ENCODE measurements at places on chromosomes 2 and 18.

DNA sequence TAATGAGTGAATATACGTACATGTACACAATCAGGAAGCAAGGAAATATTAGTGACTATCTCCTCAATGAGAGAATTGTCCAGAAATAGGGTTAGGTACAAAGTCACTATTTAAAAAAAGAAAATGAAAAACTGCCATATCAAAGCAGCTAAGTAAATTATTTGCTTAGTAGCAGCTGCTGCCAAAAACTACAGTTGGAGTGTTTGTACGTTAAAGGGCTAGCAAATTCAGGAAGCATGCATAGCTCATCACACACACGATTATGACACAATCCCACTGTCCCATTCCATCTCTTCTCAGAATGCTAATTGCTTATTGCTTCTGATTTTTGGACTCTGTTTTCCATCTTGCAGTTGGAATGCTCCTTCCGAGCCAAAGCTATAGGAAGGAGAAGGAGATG, 2012.5 kb upstream of the LRRTM1 start:
- DNase-seq = no peak

DNA sequence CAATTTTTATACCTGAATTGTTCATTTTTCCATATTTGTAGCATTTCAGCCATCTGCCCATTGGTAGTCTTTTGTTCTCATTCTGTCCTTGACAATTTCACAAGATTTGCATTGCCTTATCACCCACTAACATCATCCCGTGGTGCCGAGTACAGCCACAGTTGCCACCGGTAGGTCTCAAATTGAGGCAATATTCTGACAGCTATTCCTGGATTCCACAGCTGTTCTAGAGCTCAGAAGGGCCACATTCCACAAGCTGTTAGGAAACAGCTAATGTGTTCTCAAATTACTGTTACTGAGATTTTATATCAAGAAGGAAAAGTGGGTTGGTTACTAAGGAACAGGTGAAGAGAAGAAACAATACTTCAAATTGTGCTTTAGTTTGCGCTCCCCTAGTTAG, 178.8 kb downstream of the RPRM start:
- DNase-seq = no peak

DNA sequence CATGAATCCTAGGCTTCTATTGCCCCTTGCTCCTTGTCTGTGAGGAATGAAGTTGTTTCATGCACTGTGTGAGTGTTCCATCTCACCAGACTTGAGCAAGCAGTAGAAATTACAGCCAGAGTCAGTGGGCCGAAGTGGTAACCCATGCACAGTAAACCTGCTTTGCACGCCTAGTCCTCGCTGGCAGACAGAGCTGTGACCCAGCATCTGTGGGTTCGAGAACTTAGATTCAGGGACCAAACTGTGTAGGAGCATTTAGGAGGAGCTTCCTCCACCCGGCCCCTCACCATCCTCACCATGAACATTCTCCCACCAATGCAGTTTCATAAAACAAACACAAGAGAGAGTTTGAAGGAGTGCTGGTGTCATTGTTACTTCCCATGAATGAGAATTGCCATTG, 21.6 kb upstream of the TEX51 start:
- no peak for DNase-seq

GRCh38 chr2:235690809-235691450, 197.1 kb downstream of the AGAP1 start:
- DNase-seq = no peak

DNA sequence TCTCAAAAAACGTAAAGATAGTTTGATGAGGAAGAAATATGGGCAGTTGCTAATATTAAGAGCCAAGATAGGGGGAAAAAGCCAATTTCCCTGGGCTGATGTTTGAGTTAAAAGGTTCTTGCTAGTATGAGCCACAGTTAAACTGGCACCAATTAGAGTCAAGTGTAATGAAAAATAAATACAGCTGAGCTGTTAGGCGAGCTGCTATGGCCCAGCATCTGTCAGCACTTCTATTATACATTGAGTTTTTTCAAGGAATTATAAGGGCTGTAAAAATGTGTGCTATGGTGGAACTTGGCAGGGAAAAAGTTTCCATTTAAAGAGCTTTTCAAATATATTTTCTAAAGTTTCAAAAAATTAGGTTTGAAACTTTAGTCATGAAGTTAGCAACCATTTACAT, 279.6 kb downstream of the CYRIA start:
- DNase-seq = no peak

DNA sequence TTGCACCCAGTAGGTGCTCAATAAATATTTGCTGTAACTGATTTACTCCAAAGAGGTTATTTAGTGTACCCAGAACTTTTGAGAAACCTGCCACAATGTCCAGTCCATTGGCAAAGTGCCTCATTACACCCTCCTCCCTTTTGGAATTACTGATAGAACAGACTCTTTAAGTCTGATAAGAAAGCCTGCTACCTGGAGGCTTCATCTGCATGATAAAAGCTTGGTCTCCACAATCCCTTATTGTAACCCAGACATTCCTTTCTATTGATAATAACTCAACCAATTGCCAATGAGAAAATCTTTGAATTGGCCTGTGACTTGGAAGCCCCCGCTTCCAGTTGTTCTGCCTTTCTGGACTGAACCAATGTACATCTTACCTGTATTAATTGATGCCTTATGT, 281.2 kb upstream of the FBXO11 start:
- DNase-seq = no peak

DNA sequence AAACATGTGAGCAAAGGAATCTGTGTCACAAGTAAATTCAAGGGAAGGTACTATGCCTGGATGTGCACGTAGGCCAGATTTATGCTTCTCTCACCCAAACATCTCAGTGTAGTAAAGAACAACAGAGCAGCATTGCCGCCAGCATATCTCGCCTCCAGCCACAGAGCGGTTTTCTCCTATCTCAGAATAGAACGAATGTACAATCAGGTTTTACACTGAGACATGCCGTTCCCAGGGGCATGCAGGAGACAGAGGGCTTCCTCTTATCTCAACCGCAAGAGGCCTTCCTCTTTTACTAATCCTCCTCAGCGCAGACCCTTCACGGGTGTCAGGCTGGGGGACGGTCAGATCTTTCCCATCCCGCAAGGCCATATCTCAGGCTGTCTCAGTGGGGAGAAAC, 175.3 kb downstream of the RPIA start:
- DNase-seq = no peak

Measured in choroid plexus epithelial cell (primary cell).